ENCODE measurements at places on chromosomes 5 and 9. TPM values are rescaled to one million over a fixed set of nuclear protein-coding genes. Genes with fewer than 3 reads are reported as not detected.
A peak's percentile ranks its signal among the peaks of the same experiment; 100 is the strongest.

- H3K36me3 ChIP-seq = no peaks in the 10 kb centered on the region
- no peaks in the 10 kb centered on the region for H3K27me3 ChIP-seq
- DNase-seq = no peak
Measured at GRCh38 chr9:35618325-35618727, at the start of gene CD72. Gene CD72 (minus strand): TSS chr9:35618413. CDS start chr9:35618303, 110 bp downstream.

DNA sequence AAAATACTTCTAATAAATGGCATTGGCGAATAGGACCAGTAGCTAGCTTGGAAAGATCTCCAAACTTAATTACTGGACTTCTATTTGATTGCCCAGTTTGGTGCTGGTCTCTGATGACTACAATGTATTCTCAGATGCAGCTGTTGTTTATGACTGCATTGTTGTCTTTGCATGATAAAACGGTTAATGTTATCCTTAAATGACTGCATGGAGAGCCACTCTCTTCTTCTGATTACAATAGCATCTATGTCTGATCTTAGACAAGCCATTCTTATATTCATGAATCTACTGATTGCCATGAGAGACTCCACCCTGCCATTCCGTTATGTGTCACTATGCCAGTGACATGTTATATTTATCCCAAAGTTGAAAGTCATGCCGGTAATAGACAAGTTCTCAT lies 42.9 kb upstream of the ERBIN start:
- no peak overlapping the region for H3K27ac ChIP-seq
- no peak for DNase-seq
- no peaks in the 10 kb centered on the region for H3K36me3 ChIP-seq
- H3K4me1 ChIP-seq = no peaks in the 10 kb centered on the region

Gene CDX1
- not detected for total RNA-seq

GRCh38 chr5:39223565-39224156 lies 4.3 kb upstream of the FYB1 start:
- H3K27me3 ChIP-seq = no peaks in the 10 kb centered on the region
- no peaks in the 10 kb centered on the region for H3K36me3 ChIP-seq
- H3K4me1 ChIP-seq = no peaks in the 10 kb centered on the region
- H3K4me3 ChIP-seq = no peak overlapping the region
- DNase-seq = no peak

DNA sequence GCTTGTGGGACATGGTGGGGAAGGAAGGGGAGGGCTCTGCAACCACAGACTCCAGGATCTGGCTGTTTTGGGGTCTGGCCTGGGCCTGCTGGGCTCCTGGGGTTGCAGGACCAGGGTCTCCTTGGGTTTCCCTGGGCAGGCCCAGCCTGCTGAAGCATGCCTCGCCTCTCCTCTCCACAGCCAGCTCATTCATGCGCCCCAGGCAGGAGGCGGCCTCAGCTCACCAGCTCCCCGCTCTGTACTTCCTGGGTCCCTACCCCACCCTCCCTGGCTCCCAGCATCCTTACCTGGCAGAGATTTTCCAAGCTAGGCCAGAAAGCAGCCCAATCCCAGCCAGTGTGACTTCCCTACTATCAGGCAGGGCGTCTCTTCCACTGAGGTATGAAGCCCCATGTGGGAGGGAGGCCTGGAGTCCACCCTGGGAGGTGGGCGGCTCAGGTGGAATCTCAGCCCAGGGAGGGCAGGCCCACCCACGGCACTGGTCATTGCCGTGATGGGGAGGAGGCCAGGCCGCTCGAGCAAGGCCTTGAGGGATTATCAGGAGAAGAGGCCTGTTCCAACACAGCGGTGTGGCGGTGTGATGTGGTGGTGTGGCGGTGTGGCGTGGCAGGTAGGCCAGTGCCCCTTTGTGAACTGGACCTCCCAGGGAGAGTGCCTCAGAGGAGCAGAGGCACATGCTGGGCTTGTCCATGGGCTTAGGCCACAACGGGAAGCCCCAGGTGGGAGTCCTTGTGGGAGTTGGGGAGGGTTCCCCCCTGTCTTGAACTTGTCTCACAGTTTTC lies 103.4 kb downstream of the DAB2IP start:
- peaks cover 82% of the 10 kb centered on the region for H3K4me1 ChIP-seq
- no peak overlapping the region for H3K4me3 ChIP-seq
- no peak for DNase-seq
- H3K27ac ChIP-seq = peak overlapping the region; percentile 94
- no peaks in the 10 kb centered on the region for H3K27me3 ChIP-seq
- H3K36me3 ChIP-seq = peaks cover 30% of the 10 kb centered on the region

DNA sequence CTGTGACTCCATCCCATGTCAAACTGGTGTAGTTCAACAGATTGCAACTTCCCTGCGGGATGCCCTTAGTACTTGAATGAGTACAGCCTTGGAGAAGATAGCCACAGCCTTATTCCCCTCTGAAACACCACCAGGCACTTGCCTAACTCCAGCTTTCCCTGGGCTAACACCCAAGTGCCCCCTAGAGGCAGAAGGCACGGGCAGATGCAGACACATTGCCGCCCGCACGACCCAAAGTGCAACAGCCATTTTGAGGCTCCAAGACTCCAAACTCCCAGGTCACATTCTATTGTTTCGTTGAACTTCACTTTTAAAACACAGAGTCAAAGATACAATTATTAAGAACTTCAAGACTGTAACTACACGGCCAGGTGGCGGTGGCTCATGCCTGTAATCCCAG lies 163.6 kb upstream of the CDH6 start:
- H3K27me3 ChIP-seq = no peaks in the 10 kb centered on the region
- no peak for DNase-seq
- no peak overlapping the region for H3K27ac ChIP-seq
- no peaks in the 10 kb centered on the region for H3K36me3 ChIP-seq

DNA sequence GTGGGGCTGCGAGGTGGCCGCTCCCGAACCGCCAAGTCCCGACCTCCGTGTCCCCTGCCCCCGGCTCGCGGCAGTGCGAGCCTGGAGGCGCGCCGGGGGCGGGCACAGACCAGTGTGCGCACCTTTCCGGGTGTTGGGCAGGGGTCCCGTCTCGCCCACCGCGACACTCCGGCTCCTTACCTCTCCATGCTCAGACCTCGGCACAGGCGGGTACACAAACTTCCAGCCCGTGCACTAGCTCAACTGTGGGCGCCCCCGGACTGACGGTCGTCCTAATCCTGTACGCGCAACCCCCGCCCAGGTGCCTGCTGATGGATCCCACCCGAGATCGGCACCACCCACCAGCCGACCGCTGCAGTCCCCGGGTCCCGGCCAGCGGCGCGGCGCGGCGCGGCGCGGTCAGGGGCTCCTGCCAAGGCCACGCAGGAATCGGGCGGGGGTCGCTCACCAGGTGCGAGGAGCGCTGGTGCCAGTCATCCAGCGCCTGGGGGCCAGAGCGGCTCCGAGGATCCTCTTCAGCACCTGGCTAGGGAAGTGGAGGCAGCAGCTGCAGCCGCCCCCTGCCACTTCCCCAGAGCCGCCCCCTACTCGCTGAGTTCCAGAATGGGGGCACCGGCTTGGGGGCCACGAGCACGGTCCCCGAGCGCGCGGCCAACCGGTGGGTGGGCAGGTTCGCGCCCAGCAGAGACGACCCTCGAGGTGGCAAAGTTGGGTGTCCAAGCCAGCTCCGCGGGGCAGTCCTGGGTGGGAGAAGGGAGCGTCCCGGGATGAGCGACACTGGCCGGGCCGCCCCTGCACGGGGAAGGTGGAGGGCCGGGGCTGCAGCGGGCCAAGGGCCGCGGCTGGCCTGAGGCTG lies 511 bp downstream of the SEMA5A start:
- H3K27me3 ChIP-seq = peaks cover 24% of the 10 kb centered on the region
- peaks cover 40% of the 10 kb centered on the region for H3K4me1 ChIP-seq
- no peak for DNase-seq
- H3K36me3 ChIP-seq = peaks cover 15% of the 10 kb centered on the region
- H3K4me3 ChIP-seq = peak overlapping the region; percentile 74

DNA sequence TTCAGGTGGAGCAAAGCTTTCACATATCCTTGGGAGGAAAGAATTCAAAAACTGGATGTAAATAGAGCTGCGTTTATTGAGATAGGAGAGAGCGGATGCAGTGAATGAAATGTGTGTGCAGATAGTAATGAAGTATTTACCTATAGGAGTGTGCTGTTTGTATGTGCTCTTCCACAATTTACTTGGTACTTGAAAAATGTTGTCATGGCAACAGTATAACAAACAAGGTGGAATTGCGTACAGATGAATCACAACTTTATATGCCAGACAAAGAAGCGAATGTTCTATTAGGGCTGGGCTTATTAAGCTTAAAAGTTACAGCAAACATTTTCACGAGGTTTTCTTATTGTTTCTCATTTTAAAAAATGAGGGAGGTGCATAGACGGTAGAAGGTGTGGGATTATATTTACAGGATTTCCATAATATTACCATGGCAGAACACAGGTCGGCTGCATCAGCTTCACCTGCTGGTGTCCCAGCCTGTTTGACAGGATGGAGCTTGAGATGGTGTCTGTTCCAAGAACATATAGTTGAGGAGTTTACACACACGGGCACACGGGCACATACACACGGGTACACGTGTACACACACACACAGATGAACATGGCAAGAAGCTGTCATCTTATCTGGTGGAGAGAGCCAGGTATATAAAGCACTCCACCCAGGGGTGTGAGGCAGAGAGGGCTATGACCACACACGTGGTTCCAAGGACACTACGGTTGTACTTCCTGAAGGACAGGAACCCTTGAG lies 155.7 kb downstream of the RMI1 start:
- H3K27ac ChIP-seq = no peak overlapping the region
- peaks cover 14% of the 10 kb centered on the region for H3K27me3 ChIP-seq
- peaks cover 11% of the 10 kb centered on the region for H3K4me1 ChIP-seq
- H3K36me3 ChIP-seq = no peaks in the 10 kb centered on the region
- no peak for DNase-seq

Gene HSD17B3
- total RNA-seq = not detected

Gene ADAMTS19
- 23.4 TPM for total RNA-seq

- no peak overlapping the region for H3K27ac ChIP-seq
- H3K36me3 ChIP-seq = no peaks in the 10 kb centered on the region
- no peaks in the 10 kb centered on the region for H3K27me3 ChIP-seq
Measured at GRCh38 chr5:40367255-40367654, 312.5 kb upstream of the PTGER4 start.

Gene CAST
- 319 TPM for total RNA-seq

DNA sequence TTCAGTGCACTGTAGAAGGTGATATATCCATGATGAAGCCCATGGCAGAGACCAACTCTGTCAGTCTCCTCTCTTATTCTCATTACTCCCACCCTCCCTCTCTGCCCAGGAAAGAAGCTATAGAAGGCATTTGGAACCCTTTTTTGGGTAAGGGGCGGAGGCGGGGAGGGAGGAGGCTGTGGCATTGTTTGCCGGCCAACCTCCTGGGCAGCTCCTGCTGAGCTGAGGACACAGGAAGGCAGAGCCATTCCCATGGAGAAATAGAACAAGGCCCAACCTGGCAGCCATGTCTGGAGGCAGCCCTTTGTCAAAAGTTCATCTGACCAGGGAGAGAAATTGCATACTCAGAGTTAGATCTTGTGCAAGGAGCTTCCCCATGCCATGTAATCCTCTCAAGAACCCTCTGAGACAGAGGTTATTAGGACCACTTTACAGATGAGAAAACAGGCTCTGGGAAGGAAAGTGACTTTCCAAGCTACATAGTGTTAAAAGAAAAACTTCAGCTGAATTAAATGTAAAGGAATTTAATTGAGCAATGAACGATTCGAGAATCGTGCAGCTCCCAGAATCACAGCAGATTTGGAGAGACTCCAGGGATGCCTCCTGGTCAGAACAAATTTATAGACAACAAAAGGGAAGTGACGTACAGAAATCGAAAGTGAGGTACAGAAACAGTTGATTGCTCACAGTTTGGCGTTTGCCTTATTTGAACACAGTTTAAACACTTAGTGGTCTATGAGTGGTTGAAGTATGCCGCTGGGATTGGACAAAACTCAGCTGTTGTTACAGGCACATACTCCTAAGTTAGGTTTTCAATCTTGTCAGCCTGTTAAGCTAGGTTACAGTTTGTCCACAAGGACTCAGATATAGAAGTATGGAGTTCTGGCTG lies 158.6 kb downstream of the MELK start:
- no peak overlapping the region for H3K27ac ChIP-seq
- H3K27me3 ChIP-seq = peaks cover 3% of the 10 kb centered on the region
- no peak overlapping the region for H3K4me3 ChIP-seq
- no peaks in the 10 kb centered on the region for H3K4me1 ChIP-seq

- DNase-seq = no peak
- H3K27me3 ChIP-seq = no peaks in the 10 kb centered on the region
- peaks cover 37% of the 10 kb centered on the region for H3K4me1 ChIP-seq
- H3K36me3 ChIP-seq = no peaks in the 10 kb centered on the region
- peak overlapping the region; percentile 35 for H3K4me3 ChIP-seq
Measured at GRCh38 chr5:88836195-88836838, 46.7 kb downstream of the MEF2C start.

DNA sequence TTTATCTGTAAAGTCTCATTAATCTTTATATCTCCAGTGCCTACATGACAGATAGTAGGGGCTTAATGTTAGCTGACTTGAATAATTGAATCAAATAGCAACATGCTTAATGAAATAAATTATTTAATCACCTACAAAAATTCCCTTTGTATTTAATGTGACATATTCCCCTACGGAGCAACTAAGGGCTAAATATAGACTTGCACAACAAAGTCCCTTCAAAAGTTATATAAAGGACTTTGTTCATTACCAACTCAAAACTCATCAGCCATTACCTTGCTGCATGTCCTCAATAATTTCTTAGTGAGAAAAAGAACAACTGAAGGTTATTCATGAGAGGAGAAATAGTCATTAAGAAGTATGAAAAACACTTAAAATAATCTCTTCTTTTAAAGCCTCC lies 424.6 kb downstream of the HCN1 start:
- H3K27me3 ChIP-seq = no peaks in the 10 kb centered on the region
- no peak overlapping the region for H3K27ac ChIP-seq
- DNase-seq = no peak
- H3K36me3 ChIP-seq = no peaks in the 10 kb centered on the region

- no peak overlapping the region for H3K27ac ChIP-seq
- H3K4me3 ChIP-seq = no peak overlapping the region
- no peak for DNase-seq
Measured at GRCh38 chr9:107780960-107781359, 291.4 kb upstream of the KLF4 start.

- H3K36me3 ChIP-seq = no peaks in the 10 kb centered on the region
- no peaks in the 10 kb centered on the region for H3K27me3 ChIP-seq
- H3K4me1 ChIP-seq = peaks cover 5% of the 10 kb centered on the region
- no peak for DNase-seq
- no peak overlapping the region for H3K27ac ChIP-seq
Measured at GRCh38 chr5:87020099-87020934, 247.4 kb upstream of the RASA1 start.

Gene CD72
- 1.4 TPM for total RNA-seq

GRCh38 chr5:130893006-130893405 lies 272.1 kb downstream of the HINT1 start:
- no peaks in the 10 kb centered on the region for H3K27me3 ChIP-seq
- no peaks in the 10 kb centered on the region for H3K4me1 ChIP-seq
- no peaks in the 10 kb centered on the region for H3K36me3 ChIP-seq
- H3K27ac ChIP-seq = no peak overlapping the region

Gene MGAT4B
- total RNA-seq = 47.1 TPM

Gene PRDM9
- total RNA-seq = not detected
